Stimulated activated CD8-positive, alpha-beta memory T cell treated with anti-CD3 and anti-CD28 coated beads, Interleukin-15, amount 100 ng/mL, for 4 hours (primary cell): ENCODE measurements at places on chromosomes 16 and 17.
A peak's percentile ranks its signal among the peaks of the same experiment; 100 is the strongest.

- no peak for DNase-seq
These were observed 71.6 kb downstream of the MYO1D start for GRCh38 chr17:32805029-32805976.

GRCh38 chr17:72985882-72986720, 106.4 kb downstream of the SLC39A11 start:
- DNase-seq = no peak

DNA sequence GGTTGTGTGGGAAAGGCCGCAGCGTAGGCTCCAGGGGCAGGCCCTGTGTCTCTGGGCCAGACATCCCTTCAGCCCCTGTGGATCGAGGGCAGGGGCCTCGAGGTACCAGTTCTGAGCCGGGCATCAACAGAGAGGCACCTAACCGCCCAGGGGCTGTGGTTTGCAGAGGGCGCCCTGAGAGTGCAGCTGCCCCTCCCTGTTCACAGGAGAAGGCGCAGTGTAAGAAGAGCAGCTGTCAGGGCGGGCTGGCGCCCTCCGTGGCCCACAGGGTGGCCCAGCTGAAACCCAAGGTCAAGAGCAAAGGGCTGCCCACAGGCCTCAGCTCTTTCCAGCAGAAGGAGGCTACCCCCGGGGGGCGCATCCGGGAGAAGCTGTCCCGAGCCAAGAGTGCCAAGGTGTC, 56.5 kb downstream of the ACTG1 start:
- DNase-seq = no peak

GRCh38 chr16:31061126-31061812, 12.8 kb downstream of the ZNF668 start:
- DNase-seq = no peak

GRCh38 chr17:49969134-49969759, at the start of gene DLX4:
DLX4 (plus strand) TSS chr17:49969190; CDS start chr17:49969469, 279 bp downstream.
- DNase-seq = no peak

DNA sequence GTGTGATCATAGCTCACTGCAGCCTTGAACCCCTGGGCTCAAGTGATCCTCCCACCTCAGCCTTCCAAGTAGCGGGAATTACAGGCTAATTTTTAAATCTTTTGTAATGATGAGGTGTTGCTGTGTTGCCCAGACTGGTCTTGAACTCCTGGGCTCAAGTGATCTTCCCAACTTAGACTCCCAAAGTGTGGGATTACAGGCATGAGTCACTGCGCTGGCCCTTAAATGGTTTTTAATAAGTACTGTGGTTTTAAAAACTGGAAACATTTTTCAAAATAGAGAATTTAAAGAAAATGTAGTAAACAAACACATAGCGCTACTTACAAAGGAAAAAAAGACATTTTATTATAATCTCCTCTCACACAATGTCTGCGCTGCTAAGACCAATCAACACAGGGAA, 32.2 kb downstream of the MARCHF10 start:
- DNase-seq = no peak

DNA sequence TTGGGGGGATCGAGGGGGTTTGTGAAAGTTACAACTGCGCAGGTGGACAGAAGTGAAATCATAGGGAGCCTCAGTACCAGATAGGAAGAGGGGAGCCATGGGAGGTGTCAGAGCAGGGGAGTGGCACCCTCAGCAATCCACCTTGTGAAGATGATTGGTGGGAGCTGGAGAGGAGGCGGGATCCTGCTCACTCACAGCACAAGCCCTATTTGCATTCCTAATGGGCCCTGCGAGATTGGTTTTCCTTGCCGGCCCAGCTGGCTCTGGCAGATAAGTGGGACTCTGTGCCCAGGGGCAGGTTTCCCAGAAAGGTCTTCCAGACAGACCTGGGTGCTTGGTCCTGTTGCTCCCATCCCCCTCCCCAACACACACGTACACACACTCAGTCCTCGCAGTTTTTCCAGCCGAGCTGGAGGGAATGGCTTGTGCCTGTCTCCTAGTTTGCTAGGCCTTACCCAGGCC, 9.4 kb downstream of the WNT3 start:
- DNase-seq = no peak

DNA sequence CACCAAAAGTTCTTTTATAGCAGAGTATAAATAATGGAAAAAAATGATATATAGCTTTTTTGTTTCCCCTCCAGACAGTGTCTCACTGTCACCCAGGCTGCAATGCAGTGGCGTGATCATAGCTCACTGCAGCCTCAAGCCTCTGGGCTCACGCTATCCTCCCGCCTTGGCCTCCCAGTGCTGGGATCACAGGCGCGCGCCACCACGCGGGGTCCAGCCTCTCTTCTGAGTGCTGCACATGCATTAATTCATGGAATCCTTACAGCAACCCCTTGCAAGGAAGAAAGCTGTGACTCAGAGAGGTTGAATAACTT, 18.0 kb upstream of the ZNF629 start:
- DNase-seq = no peak

DNA sequence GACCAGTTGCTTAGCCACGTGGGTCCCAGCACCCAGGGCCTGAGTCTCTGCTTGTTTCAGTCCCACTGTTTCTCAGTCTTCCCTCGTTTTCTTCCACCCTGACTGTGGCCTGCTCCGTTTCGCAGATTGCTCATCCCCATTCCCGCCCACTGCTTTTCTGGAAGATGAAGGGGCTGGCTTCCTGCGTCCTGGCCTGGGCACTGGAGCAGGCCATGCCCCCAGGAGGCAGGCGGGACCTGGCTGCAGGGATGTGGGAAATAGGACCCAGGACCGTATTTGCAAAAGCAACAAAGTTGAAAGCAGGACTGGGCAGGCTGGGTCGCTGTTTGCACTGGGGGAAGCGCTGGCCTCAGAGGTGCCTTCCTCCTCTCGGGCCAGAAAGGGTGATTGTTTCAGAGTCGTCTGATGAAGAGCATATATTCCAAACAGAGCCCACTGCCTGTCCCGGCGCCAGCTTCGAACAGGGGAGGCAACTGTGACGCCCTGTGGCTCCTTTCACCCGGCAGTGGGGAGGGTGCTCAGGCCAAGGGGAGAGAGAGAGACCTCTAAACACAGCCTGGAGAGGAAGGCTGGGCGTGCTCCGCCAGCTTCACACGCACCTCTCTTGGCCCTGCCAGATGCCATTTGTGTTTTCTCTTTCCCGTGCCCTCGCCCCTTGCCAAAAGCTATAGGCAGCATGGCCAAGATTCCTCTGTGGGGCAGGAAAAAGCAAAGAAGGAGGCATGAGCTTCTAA, 108.6 kb downstream of the CMIP start:
- DNase-seq = no peak

DNA sequence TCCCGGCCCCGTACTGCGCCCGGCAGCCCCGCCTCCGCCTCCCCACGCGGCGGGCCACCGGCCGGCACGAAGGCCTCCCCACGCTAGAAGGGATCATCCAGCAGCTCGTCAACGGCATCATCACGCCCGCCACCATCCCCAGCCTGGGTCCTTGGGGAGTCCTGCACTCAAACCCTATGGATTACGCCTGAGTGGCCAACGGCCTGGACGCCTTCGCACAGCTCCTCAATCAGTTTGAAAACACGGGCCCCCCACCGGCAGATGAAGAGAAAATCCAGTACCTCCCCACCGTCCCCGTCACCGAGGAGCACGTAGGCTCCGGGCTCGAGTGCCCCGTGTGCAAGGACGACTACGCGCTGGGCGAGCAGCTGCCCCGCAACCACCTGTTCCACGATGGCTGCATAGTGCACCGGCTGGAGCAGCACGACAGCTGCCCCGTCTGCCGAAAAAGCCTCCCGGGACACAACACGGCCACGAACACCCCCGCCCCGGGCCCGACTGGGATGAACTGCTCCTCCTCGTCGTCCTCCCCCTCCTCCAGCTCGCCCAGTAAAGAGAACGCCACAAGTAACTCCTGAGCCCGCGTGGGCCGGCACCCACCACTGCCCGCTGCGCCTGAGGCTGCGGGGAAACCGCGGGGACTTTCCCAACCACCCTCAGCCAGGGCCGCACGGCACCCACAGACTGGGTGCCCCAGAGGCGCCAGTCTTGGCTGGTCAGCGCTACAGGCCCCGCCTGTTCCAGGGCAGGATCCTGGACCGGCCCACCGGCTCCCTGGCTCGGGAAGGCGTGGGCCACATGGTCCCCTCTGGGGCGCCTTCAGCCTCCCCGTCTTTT, 39.0 kb upstream of the AKAP1 start:
- DNase-seq = peak; percentile 22

DNA sequence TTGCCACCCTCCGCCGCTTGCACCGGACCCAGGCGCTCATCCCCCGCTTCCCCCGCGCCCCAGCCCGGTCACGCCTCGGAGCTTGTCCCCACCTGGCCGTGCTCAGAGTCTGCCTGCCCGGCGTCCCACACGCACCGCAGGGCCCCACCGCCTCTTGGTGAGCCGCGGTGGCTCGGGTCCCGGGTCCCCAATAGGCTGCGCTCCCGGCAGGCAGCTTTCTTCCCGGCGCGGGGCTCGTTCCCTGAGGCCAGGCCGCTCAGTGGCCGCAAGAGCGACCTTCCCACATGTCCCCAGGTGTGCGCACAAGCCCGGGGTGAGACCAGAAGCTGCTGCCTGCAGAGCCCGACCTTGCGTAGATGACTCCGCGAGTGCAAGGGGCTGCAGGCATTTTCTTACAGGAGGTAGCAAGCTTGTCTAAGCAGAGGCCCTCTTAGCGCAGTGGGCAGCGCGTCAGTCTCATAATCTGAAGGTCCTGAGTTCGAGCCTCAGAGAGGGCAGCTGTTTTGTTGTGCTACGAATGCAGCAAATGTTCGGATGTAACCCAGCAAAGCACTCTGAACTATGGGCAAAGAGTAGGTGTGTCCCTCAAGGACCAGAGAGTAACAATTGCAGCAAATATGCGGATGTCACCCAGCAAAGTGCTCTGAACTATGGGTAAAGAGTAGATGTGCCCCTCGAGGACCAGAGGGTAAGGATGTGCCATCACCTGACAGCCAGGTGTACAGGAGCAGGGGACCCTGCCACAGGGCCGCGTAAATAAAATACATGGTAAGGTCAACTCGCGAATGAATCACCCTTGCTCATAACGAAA, 15.6 kb downstream of the TLE7 start:
- DNase-seq = no peak

DNA sequence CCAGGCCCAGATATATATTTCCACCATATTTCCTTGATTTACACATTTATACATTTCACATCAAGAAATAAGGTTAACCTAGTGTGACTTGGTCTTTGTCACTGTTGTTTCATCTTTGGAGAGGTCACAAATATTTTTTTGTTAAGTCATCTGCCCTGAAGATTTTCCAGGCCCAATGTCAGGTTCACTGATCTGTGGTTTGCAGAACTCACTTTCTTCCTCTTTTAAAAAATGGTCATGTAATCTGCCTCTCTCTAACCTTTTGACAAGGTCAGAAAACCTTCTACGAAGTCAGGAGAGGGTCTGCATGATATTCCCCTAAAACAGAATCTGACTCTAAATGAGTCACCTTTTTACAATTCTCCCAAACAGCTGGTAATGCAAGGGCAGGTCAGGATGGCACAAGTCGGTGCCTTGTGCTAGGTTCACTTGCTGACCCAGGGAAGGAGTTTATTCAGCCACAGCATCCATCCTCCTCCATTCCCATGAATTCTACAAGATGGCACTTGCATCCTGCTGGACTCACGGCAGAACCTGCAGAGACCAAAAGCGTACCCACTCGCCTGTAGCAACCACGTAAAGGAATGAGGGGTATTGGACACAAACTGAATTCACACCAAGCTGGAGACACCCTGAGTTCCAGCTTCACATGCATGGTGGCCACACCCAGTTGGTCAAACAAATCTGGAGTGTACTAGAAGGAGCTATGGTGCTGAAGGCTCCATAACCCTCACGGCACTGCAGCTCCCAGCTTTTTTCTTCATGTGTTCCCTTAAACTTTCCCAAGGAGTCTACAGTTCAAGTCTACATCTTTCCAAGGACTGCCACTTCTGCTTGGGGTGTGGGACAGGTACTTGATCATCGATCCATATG, 1.6 kb upstream of the KIAA0513 start:
- DNase-seq = no peak

- no peak for DNase-seq
These were observed 13.2 kb downstream of the NOB1 start for GRCh38 chr16:69741519-69741918.

- DNase-seq = no peak
These were observed 22.9 kb downstream of the ADAM11 start for GRCh38 chr17:44781551-44782325.

DNA sequence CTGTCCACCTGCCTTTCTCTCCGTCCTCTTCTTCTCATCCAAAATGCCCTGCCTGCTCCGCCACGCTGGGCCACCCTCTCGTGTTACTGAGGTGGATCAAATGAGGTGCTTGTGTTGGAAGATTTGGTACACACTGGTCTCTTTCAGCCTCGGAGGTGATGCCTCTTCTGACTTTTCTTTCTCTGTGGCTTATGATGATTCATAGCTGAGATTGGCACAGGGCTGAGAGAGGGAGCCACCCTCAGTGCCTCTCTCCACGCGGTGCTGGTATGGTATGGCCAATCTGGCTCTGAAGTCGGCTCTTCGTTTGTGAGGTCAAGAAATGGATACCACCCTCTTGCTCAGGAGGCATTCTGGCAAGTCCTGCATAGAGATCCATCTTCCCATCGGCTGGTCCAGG, 82.4 kb downstream of the PLCG2 start:
- no peak for DNase-seq

DNA sequence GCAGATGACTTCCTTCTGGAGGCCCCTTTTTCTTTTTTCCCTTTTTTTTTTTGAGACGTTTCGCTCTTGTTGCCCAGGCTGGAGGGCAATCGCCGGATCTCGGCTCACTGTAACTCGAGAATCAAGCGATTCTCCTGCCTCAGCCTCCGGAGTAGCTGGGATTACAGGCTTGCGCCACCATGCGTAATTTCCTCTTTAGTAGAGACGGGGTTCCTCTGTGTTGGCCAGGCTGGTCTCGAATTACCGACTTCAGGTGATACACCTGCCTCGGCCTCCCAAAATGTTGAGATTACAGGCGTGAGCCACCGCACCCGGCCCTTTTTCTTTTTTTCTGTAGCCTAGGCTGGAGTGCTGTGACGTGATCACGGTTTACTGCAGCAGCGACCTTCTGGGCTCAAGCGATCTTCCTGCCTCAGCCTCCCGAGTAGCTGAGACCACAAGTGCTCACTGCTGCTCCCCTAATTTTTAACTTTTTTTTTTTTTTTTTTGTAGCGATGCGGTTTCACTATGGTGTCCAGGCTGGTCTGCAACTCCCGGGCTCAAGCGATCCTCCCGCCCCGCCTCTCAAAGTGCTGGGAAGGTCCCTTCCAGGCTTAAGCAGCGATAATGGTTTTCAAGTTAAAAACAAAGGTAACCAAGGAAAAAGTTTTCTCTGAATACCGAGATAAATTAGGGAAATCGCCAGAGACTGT, 956 bp upstream of the IST1 start:
- DNase-seq = no peak

DNA sequence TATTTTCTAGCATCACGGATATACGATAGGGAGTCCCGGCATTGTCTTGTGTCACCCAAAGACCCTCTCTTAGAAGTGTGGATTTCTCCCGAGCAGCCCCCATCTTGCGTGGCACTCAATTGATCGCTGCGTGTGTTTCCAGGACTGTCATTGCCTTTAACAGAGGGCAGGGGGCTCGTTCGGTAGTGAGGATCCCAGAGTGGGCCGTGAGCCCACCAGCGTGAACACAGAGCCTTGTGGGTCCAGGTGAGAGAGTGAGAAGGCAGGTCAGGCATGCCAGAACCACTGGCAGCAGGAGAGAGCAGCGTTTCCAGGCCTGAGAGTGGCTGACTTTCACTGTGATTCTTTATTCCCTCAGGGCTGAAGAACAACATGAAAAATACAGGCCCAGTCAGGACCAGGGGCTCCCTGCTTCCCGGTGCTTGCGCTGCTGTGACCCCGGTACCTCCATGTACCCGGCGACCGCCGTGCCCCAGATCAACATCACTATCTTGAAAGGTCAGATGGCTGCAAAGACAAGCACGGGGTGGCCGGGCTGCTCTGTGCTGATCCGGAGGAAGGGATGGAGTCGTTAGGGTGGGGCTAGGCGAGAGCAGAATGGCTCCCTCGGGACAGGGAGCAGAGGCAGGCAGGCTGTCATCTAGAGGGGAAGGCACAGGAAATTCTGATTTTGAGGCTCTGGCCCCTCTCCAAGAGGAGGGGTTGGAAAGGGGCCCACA, 22.4 kb downstream of the C1QTNF1 start:
- DNase-seq = no peak
